WERI-Rb-1 (cell line): ENCODE measurements at places on chromosomes 2 and 18.
A peak's percentile ranks its signal among the peaks of the same experiment; 100 is the strongest.

DNA sequence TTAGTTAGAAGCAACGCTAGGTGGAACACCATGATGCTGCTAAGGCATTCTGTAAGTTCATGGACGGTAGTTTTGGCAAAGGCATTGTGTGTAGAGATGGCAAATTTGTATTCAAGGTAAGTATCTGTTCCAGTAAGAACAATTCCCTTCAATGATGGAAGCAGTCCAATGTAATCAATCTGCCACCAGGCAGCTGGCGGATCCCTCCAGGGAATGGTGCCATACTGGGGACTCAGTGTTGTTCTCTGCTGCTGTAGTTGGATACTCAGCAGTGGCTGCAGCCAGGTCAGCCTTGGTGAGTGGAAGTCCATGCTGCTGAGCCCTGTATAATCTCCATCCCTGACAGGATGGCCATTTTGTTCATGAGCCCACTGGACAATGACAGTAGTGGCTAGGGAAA, 62.8 kb downstream of the ARL6IP6 start:
- no peak for DNase-seq

- peak; percentile 84 for DNase-seq
These were observed 145.9 kb downstream of the CCDC74A start for GRCh38 chr2:131673400-131674173.

GRCh38 chr2:181130686-181131085, 150.3 kb downstream of the UBE2E3 start:
- no peak for DNase-seq

- no peak for DNase-seq
These were observed 21.4 kb upstream of the HAAO start for GRCh38 chr2:42813763-42814162.

GRCh38 chr18:12449051-12449785, 41.5 kb downstream of the PRELID3A start:
- DNase-seq: no peak

GRCh38 chr18:43571078-43571689, 293.9 kb upstream of the SYT4 start:
- peak; percentile 23 for DNase-seq

GRCh38 chr2:232569541-232569940, 19.1 kb downstream of the EIF4E2 start:
- no peak for DNase-seq

DNA sequence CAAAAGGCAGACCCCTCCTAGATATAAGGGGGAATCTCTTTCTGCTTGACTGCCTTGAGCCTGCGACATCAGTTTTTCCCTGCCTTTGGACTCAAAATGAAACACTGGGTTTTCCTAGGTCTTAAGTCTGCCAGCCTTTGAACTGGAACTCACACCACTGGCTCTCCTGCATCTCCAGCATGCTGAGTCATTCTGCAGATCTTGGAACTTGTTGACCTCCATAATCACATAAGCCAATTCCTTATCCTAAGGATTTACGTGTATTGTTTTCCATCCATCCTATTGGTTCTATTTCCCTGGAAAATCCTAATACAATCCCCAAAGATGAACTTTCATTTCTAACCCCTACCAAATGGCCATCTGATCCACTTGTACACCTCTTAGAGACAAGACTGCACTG, 88.0 kb downstream of the AFF3 start:
- peak; percentile 42 for DNase-seq

- no peak for DNase-seq
These were observed 204.3 kb downstream of the SEPTIN10 start for GRCh38 chr2:109409321-109410038.

GRCh38 chr2:165008730-165009315, 53.5 kb upstream of the SLC38A11 start:
- DNase-seq: no peak

- DNase-seq: peak; percentile 39
These were observed 97.4 kb upstream of the STK17B start for GRCh38 chr2:196268538-196269338.

DNA sequence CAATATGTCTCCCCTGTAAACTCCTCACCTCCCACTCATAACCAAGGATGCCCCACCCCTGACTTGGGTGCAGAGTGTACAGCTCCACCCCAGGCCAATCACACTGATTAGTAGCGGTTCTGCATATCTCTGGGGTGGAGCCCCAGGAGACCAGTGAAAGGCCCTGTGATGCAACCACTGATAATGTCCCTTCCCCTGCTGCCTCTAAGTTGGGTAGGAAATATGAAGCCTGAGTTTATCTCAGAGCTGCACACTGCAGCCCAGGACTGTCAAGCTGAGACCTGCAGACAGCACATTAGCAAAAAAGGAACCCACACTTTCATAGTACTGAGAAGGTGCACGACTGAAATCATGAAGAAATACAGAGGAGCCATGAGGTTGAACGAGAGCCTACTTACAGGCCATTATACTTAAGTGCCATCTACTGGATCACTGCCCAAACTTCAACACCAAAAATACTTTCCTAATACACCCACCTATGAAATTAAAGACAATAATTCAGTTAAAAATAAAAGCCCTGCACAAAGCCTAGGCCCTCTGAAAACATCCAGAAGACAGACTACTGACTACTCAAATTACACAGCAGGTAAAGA, 455.4 kb upstream of the LRRTM4 start:
- DNase-seq: no peak

DNA sequence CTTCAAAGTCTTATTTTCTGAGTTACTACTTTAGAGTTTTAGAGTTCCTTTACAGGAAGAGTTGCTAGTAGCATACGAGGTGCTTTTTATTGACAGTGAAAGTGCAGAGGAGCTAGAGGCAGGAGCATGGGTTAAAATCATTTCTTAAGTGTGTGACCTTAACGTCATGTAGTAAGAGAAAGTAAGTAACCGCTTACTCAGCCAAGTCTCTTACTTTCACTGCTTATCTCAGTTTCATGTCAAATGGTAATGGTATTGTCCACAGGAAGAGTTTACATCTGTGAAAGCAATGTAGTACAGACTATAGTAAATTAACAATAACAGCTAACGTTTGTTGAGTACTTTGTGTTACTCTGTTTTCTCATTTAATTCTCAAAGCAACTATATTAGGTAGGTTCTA, 12.6 kb downstream of the NDUFAF7 start:
- DNase-seq: no peak

- DNase-seq: no peak
These were observed 12.3 kb downstream of the KCTD1 start for GRCh38 chr18:26536032-26536431.
